ENCODE measurements at places on chromosomes 1 and 21. TPM values are rescaled to one million over a fixed set of nuclear protein-coding genes. Genes with fewer than 3 reads are reported as not detected.

G0S2 gene
- total RNA-seq, result 3.6 TPM

ZNF691 gene
- 6.6 TPM for total RNA-seq

RGS1 gene
- total RNA-seq, result not detected

TSACC gene
- total RNA-seq, result 1.9 TPM

PLA2G2A gene
- not detected for total RNA-seq

GJB5 gene
- total RNA-seq, result 0.17 TPM

ARL8A gene
- total RNA-seq, result 49.9 TPM

FOXD2 gene
- total RNA-seq, result 0.49 TPM

RIPK4 gene
- 17.9 TPM for total RNA-seq
